ENCODE measurements at places on chromosomes 5 and 9.

DNA sequence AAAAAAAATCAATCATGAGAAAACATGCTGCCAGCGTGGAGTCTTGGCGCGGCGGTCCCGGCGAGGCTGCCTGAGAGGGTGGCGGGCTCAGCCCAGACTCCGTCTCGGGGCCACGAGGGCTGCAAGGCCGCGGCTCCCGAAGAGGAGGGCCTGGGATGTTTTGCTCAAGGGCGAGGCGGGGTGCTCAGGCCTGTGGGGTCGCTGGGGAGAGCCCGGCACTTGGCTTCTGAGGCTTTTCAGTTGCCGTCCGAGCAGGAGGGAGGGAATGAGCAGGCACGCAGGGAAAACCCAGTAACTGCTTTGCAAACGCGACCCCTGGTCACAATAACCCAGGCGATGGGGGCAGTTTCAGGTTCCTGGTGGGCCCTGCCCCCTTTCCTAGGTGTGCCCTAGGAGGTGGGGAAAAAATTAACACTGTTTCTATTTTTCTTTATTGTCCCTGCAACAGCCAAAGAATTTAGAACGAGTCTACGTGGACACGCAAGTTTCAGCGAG is 3.2 kb upstream of the IRX2 start:
- no peak for DNase-seq

DNA sequence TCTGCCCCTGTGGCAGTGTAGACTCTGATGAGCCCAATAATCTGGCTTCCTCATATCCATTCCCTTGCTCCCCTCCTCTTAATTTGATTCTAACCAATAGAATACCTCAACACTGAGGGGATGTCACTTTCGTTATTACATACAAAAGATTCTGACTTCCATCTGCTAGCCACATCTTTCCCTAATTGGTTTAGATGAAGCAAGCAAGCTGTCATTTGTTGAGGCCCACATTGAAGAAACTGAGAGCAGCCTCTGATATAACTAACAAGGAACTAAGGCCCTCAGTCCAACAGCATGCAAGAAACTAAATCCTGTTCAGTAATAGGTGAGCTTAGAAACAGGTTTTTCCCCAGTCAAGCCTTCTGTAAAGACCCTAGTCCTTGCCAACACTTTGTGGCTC is 5.8 kb downstream of the ADAMTS6 start:
- peak; percentile 10 for DNase-seq

GRCh38 chr9:133855802-133856521 is 117.8 kb upstream of the SARDH start:
- DNase-seq, result peak; percentile 99

DNA sequence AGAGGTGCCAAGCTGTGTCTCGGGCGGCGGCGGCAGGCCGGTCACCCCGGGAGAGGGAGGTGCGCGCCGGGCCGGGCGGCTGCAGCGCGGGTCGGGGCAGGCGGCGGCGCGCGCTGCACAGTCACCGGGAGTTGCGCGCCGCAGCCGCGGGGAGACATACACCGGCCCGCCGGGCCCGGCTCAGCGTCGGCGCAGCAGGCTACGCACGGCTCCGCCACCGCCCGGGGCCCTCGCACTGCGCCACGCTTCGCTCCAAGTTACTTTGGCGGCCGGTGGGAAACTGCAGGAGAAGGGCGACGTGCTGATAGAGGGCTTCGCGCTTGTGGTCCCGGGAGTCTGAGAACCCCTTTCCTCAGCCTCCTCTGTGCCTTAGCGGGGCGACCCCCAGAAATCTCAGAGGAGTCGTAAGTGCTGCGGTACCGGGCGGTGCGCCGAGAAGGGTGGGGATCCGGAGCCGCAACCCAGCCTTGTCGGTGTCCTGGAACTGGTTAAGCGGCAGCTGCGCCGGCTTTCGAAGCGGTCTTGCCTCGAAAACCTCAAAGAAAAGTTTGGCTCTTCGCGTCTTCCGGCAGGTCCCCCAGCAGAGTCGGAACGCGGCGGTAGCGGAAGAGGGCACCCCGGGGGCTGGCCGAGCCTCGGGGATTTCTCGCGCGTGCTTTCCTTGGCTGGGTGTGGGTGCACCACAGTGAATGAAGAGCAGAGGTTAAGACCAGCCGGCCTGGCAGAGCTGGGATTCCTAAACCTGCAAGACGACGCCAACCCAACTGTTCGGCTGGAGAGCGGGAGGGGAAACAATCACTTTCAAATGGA is at the start of gene EFNA5:
Gene EFNA5, minus strand, starts transcription at position 6 of the 810 bp plus-strand sequence.
- DNase-seq, result peak; percentile 76

- peak; percentile 29 for DNase-seq
These were observed 88.5 kb upstream of the DAB2 start for GRCh38 chr5:39513236-39513635.

DNA sequence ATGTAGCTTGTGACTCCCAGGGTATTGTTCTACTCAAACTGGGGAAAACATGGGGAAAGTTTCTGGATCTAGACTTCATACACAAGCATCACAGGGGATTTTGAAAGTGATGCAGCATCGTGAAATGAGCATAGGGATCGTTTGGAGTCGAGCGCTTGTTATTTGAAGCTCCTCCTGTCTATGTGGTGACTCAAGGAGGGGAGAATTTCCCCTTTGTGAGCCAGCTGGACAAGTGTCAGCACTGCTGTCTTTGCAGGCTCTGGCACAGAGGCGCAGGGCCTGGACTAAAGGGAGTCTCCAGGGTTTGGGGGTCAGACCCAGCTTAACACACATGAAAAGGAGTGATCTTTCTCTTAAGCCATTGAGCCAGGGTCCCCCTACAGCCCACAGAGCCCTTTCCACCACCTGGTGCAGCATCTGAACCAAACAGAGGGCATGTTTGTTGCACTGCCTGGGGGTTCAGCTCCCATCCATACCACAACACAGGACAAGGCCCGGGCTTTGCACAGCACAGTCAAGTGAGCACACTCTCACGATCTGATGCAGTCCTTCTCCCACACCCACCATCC is 51.0 kb downstream of the IRF1 start:
- peak; percentile 97 for DNase-seq

- DNase-seq, result peak; percentile 89
These were observed 627.3 kb upstream of the NUDT12 start for GRCh38 chr5:104189909-104190308.

GRCh38 chr9:108239696-108240321 is 616.0 kb downstream of the ACTL7B start:
- DNase-seq, result no peak

GRCh38 chr9:9499546-9499945 is 1113.3 kb downstream of the PTPRD start:
- DNase-seq, result no peak

DNA sequence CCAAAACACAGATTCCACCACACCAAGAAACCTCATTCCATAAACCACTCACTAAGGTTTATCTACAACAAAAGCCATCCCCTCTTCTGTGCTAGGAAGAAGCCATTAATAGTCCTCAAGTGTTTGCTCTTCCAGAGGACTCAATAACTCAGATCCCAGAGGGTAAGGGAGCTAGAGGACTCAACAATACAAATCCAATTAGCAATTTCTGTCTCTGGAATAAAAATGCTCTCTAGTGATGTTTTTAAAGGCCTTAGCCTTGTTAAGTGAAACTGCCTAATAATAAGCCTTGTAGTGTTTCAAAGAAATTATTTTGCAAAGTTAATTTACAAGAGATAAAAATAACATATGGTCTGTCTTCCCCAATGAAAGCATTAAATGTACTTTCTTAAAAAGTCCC is 942.4 kb downstream of the CDH12 start:
- DNase-seq, result no peak

DNA sequence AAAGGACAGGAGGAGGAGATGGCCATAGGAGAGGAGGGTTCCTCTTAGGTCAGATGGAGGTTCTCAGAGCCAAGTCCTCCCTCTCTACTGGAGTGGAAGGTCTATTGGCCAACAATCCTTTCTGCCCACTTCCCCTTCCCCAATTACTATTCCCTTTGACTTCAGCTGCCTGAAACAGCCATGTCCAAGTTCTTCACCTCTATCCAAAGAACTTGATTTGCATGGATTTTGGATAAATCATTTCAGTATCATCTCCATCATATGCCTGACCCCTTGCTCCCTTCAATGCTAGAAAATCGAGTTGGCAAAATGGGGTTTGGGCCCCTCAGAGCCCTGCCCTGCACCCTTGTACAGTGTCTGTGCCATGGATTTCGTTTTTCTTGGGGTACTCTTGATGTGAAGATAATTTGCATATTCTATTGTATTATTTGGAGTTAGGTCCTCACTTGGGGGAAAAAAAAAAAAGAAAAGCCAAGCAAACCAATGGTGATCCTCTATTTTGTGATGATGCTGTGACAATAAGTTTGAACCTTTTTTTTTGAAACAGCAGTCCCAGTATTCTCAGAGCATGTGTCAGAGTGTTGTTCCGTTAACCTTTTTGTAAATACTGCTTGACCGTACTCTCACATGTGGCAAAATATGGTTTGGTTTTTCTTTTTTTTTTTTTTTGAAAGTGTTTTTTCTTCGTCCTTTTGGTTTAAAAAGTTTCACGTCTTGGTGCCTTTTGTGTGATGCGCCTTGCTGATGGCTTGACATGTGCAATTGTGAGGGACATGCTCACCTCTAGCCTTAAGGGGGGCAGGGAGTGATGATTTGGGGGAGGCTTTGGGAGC is 3.1 kb downstream of the EGR1 start:
- DNase-seq, result no peak

DNA sequence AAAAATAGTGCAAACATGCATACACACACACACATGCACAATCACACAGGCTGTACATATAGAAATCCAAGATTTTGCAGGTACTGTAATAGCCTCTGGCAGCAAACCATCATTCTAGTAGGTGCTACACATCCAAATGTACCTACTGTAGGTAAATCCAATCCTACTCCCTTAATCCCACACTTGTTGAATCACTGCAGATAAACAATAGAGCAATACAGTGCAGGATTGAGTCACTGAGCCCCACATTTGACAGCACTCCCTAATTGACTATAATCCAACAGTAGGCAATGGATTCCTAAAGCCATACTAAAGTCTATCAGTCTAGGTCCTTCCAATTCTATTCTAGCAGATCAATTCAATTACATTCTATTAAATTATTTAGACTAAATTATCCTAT is 1640.5 kb upstream of the CDH9 start:
- no peak for DNase-seq

- no peak for DNase-seq
These were observed 118.7 kb downstream of the TENT4A start for GRCh38 chr5:6831678-6832671.

GRCh38 chr5:151406322-151406947 is 41.0 kb upstream of the SLC36A1 start:
- peak; percentile 17 for DNase-seq
